ENCODE measurements at places on chromosomes 2 and 18. TPM values are rescaled to one million over a fixed set of nuclear protein-coding genes. Genes with fewer than 3 reads are reported as not detected.

The CDKL4 gene
- 13.4 TPM for total RNA-seq

The CDH2 gene
- total RNA-seq, result 216 TPM

The TUBA3D gene
- total RNA-seq, result not detected

The NEU4 gene
- total RNA-seq, result 0.92 TPM

The CDH20 gene
- 20.8 TPM for total RNA-seq

The ORMDL1 gene
- 48.7 TPM for total RNA-seq

The TRIP12 gene
- 181 TPM for total RNA-seq

The USP40 gene
- total RNA-seq, result 15.9 TPM
